ENCODE measurements at places on chromosomes 16 and 17. TPM values are rescaled to one million over a fixed set of nuclear protein-coding genes. Genes with fewer than 3 reads are reported as not detected.

DNA sequence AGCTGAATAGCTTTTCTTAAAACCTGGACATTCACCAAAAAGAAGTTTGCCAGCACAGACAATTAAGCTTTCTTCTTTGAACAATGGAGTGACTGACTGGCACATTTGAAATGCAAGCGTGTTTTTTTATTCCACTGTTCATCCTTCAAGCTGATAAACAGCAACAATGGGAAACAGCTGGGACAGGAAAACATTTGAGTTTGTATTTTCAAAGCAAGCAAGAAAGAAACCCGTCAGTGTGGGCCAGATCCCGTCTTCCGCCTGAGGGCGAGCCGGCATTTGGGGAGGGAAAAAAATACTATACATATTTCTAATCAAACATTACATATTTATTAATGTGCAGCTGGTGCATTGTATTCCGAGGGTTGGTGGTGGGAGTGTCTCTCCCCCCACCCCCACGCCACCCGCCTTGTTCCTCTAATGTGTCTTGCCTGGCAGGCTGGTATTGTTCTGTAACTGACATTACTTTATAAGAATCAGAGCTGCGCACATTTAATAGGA is 94.3 kb downstream of the CYLD start:
- H3K4me3 ChIP-seq: no peak overlapping the region
- peaks cover 5% of the 10 kb centered on the region for H3K4me1 ChIP-seq
- DNase-seq: no peak
- H3K36me3 ChIP-seq: no peaks in the 10 kb centered on the region
- no peak overlapping the region for H3K27ac ChIP-seq

Gene ZNRF1
- polyA plus RNA-seq: 1.4 TPM

Gene WFDC1
- polyA plus RNA-seq: not detected

GRCh38 chr17:50218771-50219315 is 17.4 kb upstream of the COL1A1 start:
- no peaks in the 10 kb centered on the region for H3K36me3 ChIP-seq
- H3K27me3 ChIP-seq: no peaks in the 10 kb centered on the region
- H3K4me1 ChIP-seq: no peaks in the 10 kb centered on the region
- H3K27ac ChIP-seq: no peak overlapping the region
- no peak for DNase-seq
- H3K4me3 ChIP-seq: no peak overlapping the region

- H3K27ac ChIP-seq: no peak overlapping the region
- H3K36me3 ChIP-seq: no peaks in the 10 kb centered on the region
- no peaks in the 10 kb centered on the region for H3K4me1 ChIP-seq
These were observed 15.3 kb upstream of the NPTX1 start for GRCh38 chr17:80491478-80492342.

- no peak overlapping the region for H3K27ac ChIP-seq
- no peak overlapping the region for H3K4me3 ChIP-seq
- no peak for DNase-seq
- H3K27me3 ChIP-seq: no peaks in the 10 kb centered on the region
- no peaks in the 10 kb centered on the region for H3K36me3 ChIP-seq
These were observed 263.2 kb downstream of the KIF2B start for GRCh38 chr17:54085934-54086333.

GRCh38 chr16:73670836-73671820 is 623.2 kb upstream of the ZFHX3 start:
- H3K4me1 ChIP-seq: no peaks in the 10 kb centered on the region
- H3K4me3 ChIP-seq: no peak overlapping the region
- H3K27me3 ChIP-seq: no peaks in the 10 kb centered on the region
- no peak overlapping the region for H3K27ac ChIP-seq
- H3K36me3 ChIP-seq: no peaks in the 10 kb centered on the region

- H3K36me3 ChIP-seq: no peaks in the 10 kb centered on the region
- H3K4me3 ChIP-seq: no peak overlapping the region
- H3K4me1 ChIP-seq: no peaks in the 10 kb centered on the region
These were observed 24.4 kb upstream of the GPT2 start for GRCh38 chr16:46859719-46860152.

Gene CDH15
- not detected for polyA plus RNA-seq

DNA sequence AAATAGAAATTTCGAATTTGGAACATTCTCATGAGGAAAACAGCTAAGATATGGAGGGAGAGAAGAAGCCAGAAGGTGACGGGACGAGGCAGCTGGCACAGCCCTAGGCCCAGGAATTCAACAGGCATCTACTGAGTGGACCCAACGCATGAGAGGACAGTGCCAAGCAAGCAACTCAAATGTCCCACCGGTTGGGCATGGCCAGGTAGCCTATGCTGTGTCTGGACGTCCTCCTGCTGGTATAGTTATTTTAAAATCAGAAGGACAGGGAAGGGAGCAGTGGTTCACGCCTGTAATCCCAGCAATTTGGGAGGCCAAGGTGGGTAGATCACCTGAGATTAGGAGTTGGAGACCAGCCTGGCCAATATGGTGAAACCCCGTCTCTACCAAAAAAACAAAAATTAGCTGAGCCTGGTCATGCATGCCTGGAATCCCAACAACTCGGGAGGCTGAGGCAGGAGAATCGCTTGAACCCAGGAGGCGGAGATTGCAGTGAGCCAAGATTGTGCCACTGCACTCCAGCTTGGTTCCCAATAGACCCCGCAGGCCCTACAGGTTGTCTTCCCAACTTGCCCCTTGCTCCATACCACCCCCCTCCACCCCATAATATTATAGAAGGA is 2.0 kb downstream of the GH1 start:
- H3K4me1 ChIP-seq: peaks cover 4% of the 10 kb centered on the region
- H3K27me3 ChIP-seq: no peaks in the 10 kb centered on the region
- no peak for DNase-seq
- H3K27ac ChIP-seq: no peak overlapping the region
- no peaks in the 10 kb centered on the region for H3K36me3 ChIP-seq

GRCh38 chr16:85601730-85602401 is 11.3 kb upstream of the GSE1 start:
- H3K27me3 ChIP-seq: no peaks in the 10 kb centered on the region
- H3K27ac ChIP-seq: no peak overlapping the region
- no peaks in the 10 kb centered on the region for H3K4me1 ChIP-seq
- H3K36me3 ChIP-seq: no peaks in the 10 kb centered on the region

Gene CARHSP1
- 24.9 TPM for polyA plus RNA-seq

Data from naive thymus-derived CD4-positive, alpha-beta T cell (primary cell).